ENCODE measurements at places on chromosomes 16 and 17.

DNA sequence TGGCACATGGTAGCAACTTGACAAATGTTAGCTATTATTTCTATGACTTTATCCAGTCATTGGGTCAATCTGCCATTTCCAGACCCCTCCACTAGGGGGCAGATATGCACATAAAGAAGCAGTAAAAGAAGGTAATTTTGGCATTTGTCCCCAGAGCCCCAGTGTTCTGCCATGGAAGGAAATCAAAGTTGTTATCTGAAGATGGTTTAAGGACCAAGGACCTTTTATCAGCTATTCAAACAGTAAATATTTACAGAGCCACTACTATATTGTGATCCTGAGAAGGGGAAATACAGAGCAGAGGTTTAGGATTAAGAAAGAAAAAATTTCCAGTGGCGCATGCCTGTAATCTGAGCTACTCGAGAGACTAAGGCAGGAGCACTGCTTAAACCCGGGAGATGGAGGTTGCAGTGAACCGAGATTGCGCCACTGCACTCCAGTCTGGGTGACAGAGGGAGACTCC is 20.0 kb downstream of the TRAF4 start:
- DNase-seq: peak; percentile 79

GRCh38 chr17:4733073-4733531 is 1.9 kb downstream of the MED11 start:
- DNase-seq: no peak

DNA sequence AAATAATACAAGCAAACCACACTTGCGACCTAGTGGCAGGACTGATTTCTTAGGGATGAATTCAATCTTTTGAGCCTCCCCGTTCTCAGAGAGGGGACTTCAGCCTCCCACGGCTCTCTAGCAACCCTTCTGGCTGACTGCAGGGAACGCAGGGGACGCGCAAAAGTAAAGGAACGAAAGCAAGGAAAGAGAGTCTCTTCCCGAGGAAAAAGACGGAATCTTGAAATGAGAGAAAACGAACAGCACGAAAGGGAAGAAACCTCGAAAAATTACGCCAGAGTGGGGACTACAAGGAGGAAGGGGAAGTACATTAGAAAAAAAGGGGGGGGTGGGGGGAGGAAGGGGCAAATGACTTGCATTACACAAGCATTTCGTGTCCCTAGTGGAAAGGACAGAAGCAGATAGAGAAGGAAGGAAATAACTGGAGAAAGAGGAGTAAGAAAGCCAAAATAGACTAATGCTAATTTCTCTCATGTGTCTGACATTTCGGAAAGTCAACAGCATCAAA is 1.2 kb downstream of the GRB2 start:
- DNase-seq: peak; percentile 74

DNA sequence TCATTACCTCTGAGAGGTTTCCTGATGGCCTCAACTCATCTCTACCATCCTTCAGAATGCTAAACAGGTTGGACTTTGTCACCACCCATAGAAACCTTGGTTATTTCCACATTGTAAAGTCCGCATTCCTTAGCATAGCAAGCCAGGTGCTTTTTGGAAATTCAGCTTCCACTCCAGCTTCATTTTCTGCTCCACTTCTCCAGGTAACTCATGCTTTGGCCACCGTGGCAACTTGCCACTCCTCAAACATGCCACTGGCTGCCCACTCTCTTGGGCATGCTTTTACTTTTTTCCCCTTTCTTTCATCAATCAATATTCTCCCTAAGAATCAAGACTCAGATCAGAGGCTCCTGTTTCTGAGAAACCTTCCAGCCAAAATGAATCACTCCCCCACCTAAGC is 203.3 kb downstream of the CA10 start:
- DNase-seq: no peak

- DNase-seq: no peak
Measured at GRCh38 chr16:88065747-88066142, 114.5 kb downstream of the BANP start.
